CD4-positive, alpha-beta T cell treated with Interleukin-10 for 1 hour (primary cell): ENCODE measurements at places on chromosomes 2 and 18.

DNA sequence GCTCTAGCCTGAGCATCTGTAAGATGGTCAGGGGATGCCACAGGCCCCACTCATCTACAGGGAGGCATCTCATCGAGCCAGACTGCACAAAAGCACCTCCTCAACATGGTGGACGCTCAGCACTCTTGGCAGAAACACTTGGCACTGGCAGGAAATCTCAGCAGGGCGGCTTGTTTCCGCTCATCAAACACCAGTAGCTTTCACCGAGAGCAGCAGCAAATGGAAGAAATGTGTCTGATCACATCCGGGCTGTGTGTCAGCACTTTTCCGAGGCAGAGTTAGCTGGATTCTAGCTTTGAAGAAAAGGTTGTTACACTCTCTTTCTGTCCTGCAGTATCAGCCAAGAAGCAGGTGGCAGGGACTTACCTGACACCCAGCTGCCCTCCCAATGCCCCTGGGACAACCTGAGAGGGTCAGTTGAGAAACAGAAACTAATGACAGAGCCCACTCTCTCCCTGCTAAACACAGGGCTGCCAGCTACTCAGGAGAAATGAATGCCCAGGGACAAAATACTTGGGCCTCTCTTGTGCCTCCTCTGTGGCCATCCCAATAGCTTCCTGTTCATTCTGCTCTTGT lies 68.9 kb upstream of the FZD7 start:
- peak; percentile 32 for DNase-seq

GRCh38 chr18:13446610-13447461 lies 228.3 kb downstream of the LDLRAD4 start:
- no peak for DNase-seq

GRCh38 chr2:97653473-97653872 lies 7.6 kb downstream of the COX5B start:
- DNase-seq, result no peak

DNA sequence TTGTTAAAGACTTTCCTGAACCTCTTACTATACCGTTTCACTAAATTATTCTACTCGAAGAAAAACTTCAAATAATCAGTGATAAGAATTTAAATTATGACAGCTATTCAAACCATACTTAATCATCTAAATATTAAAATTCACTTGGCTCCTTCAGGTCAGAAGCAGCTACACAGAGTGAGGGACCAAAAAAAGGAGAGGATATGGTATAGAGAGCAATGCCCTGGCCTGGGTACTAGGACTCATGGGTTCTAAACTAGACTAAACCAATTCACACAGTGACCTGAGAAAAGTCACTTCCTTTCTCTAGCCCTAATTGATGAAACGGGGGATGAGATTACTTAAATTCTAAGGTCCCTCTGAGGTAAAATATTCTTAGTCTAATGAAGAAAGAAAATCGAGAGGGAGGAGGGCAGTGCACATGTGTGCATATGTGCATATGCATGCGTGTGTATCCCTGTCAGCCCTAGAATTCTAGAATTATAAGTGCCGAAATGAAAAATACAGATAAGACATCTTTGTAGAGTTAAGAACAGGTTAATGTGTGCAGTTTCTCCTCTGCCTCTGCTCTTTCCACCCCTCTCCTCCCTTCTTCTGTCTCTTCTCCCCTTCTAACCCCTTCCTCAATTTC lies 11.2 kb downstream of the STRN start:
- DNase-seq, result no peak

DNA sequence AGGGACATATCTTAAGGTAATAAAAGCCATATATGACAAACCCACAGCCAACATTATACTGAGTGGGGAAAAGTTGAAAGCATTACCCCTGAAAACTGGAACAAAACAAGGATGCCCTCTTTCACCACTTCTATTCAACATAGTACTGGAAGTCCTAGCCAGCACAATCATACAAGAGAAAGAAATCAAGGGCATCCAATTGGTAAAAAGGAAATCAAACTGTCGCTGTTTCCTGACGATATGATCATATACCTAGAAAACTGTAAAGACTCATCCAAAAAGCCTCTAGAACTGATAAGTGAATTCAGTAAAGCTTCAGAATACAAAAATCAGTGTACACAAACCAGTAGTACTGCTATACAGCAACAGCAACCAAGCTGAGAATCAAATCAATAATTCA lies 53.8 kb upstream of the PSME4 start:
- no peak for DNase-seq

- DNase-seq, result no peak
These were observed 181.3 kb upstream of the ZNF521 start for GRCh38 chr18:25533218-25533617.

DNA sequence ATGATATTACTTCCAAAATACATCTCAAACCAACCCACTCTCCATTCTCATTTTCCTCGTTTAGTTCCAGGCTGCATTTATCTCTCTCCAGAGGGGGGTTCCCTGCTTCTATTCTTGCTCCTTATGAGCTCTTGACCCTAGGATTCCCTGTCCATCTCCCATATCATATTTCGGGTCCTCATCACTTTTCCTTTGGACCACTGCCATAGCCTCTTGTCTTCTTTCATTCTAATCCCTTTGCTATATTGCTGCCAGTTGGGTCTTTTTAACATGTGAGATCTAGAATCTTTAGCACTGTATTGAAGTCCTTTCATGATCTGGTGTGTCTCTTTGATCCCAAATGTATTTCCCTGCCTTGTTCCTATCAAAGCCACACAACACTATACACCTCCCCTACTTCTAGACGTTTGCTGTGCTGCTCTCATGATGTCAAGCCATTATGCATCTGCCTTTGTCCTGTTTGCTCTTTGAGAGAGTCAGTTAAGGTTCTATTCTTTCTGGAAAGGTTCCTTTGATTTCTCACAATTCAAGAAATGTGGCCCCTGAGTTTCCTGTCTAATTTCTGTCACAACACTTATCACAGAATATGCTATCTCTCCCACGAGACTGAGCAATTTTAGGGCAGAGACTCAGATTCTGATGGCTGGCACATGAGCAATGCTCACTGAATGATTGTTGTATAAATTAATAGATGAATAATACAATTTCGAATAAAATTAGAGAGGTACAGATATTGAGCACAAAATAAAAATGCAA lies 43.2 kb upstream of the SESTD1 start:
- DNase-seq, result no peak

DNA sequence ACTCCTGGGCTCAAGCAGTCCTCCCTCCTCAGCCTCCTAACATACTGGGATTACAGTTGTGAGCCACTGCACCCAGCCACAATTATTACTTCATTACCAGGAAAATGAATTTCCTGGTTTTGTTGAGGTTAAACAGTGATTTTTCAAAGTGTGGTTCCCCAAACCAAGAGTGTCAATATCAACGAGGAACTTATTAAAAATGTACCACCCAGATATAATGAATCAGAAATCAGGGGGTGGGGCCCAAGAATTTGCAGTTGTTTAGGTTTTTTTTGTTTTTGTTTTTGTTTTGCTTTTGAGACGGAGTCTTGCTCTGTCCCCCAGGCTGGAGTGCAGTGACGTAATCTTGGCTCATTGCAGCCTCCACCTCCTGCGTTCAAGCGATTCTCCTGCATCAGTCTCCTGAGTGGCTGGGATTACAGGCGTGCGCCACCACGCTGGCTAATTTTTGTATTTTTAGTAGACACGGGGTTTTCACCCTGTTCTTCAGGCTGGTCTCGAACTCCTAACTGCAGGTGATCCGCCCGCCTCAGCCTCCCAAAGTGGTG lies 94.1 kb downstream of the WDSUB1 start:
- no peak for DNase-seq

DNA sequence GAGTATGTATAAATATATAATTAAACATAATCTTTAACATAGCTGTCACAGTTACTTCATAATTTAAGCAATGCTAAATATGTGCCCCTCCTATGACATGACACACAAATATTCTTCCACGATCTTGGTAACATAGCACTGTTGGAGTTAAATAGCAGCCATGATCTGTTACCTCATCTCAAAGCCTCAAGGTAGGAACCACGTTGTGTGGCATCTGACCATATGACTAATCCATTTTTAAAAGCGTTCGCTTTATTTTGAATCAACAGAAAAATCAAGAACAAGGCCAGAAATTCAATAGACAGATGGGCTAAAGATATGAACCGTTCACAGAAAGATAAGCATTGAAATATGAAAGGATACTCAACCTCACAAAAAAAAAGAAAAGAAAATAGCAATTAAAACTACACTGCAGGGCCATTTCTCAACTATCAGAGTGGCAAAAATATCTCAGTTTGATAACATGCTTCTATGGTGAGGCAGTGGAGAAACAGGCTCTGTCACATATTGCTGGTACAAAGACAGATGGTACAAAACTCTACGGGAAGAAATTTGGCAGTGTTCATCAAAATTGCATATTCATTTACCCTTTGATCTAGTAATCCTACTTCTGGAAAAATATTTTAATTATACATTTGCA lies 105.9 kb downstream of the TMX3 start:
- DNase-seq, result no peak

DNA sequence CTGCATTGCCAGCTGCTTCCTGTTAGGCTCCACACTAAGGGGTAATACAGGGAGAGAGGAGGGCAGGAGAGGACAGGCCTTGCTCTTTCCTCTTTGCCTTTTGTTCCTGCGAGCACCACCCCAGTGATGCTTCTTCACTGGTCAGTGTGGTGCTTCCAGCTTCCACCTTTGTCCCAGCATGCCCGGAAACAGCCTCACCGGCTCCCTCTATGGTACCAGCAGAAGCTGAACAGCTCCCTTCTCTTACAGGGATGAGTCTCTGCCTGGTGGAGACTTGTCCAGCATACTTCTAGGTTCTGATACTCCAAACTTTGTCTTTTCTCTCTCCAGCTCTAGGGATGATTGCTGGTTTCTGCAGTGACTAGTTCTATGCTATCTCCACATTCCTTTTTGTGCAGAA lies 413.3 kb downstream of the TSN start:
- no peak for DNase-seq

GRCh38 chr2:142994665-142995064 lies 117.2 kb downstream of the KYNU start:
- DNase-seq, result no peak
